ENCODE measurements at places on chromosomes 5 and 9. TPM values are rescaled to one million over a fixed set of nuclear protein-coding genes. Genes with fewer than 3 reads are reported as not detected.

The DBN1 gene
- 122 TPM for total RNA-seq

The DNLZ gene
- 56.7 TPM for total RNA-seq

The PCDHB15 gene
- total RNA-seq: 2.7 TPM

The TAF11L10 gene
- total RNA-seq: not detected

The SVEP1 gene
- 0.98 TPM for total RNA-seq

The LRRC70 gene
- 0.11 TPM for total RNA-seq

The BOD1 gene
- total RNA-seq: 60.7 TPM

The MARCOL gene
- total RNA-seq: not detected

The IRX4 gene
- total RNA-seq: 0.53 TPM

The IFNE gene
- total RNA-seq: 0.29 TPM

Measured in A375 (cell line).